ENCODE measurements at places on chromosomes 12 and 14.

DNA sequence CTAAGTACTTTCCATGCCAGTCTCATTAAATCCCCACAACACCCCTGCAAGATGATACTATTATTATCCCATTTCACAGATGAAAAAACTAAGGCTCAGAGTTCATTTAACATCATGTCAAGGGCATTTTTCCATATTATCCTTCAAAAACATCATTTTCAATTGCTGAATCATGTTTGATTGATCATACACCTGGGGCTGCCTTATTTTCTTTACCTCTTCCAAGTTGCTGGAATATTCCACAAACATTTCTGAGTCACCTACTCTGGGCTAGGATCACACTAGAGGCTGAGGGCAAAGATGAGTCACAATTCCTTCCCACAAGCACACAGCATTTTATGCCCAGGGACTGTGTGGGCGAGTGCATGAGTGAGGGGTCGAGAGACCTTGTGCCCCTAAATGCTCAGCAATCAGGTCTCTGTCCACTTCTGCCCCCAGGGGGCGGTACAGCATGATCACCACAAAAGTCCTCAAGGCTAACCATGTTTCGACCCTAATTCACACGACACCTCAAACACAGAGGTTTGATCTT lies 14.1 kb upstream of the TMEM119 start:
- peak; percentile 48 for DNase-seq

DNA sequence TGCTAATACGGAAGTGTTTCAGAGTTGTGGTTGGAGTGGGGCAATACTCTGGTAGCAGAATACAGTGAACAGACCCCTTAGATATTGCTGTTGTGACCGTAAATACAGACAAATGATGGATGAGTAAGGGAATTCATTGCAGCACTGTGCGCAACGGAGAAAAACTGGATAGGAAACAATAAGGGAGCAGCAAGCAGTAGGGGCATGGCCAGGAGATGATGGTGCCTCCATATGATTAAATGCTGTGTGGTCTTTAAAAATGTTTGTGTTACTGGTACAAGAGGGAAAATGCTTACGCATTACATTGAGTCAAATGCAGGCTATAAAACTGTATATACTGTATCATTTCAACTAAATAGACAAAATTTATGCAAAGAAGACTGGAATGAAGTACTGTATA lies 61.6 kb downstream of the EML1 start:
- DNase-seq, result no peak

- peak; percentile 13 for DNase-seq
Measured at GRCh38 chr12:32331133-32331532, 68.2 kb upstream of the FGD4 start.

DNA sequence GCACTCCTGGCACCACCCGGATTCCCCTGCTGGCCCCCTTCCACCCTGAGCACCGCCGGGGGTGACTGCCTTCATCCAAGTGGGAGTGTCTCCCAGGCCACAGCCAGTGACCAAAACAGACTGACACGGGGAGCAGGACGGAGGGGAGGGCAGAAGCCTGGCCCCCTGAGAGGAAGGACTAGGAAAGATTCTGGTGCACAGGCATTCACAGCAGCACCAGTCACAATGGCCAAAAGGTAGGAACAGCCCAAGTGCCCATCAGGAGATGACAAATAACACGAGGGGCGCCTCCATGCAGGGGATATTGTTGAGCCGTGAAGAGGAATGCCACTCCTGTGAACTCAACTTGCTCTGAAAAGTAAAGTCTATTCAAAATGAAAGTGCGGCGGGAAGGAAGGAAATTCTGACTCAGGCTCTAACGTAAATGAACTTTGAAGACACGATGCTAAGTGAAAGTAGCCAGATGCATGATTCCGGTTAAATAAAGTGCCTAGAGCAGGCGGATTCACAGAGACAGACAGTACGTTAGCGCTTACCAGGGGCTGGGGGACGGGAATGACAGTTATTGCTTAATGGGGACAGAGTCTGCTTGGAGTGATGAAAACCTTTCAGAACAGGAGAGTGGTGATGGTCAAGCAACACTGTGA lies 146.1 kb upstream of the NCOR2 start:
- no peak for DNase-seq

GRCh38 chr12:92764831-92765230 lies 62.0 kb downstream of the PLEKHG7 start:
- no peak for DNase-seq

DNA sequence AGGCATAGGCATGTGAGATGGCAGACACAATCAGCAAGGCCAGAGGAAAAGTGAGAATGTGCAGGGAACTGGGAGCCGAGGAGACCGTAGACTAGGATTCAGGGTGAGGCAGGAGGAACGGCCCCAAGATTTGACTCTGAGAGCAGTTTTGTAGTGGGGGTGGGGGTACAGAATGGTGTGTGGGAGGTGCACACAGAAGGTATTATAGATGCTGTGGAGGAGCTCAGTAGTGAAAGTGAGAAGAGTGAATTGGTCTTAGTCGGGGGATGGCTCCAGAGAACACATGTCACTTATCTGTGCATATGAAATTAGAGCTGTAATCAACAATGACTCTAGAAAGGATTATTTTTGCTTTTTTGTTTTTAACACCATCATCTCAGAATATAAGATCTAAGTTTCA lies 11.9 kb downstream of the ZNF664 start:
- DNase-seq, result no peak

GRCh38 chr12:123041811-123042655 lies 61.6 kb downstream of the ARL6IP4 start:
- DNase-seq, result no peak

DNA sequence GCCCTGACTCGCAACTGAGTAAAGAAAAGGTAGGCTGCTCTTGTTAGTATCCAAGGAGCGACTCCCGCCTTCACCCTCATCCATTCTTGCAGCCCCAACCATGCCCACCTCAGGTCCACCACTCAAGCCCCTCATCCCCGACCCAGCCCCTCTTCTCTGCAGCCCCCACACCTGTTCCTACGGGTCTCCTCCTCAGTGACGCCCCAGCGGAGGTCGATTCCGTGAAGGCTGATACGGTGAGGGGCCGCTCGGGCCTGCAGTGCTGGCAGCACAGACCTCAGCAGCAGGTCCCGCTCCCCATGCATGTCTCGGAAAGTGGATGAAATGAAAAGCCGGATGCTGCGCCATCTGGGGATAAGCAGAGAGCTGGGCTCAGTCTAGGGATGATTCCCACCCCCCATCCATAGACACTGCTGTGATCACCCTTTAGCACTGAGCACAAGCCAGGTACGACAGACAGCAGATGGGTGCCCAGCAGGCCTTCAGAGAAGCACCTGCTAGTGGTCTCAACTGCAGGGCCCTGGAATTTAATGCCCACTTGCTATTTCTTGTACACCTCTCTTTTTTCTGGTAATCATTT lies 26.9 kb downstream of the TEP1 start:
- DNase-seq, result no peak

DNA sequence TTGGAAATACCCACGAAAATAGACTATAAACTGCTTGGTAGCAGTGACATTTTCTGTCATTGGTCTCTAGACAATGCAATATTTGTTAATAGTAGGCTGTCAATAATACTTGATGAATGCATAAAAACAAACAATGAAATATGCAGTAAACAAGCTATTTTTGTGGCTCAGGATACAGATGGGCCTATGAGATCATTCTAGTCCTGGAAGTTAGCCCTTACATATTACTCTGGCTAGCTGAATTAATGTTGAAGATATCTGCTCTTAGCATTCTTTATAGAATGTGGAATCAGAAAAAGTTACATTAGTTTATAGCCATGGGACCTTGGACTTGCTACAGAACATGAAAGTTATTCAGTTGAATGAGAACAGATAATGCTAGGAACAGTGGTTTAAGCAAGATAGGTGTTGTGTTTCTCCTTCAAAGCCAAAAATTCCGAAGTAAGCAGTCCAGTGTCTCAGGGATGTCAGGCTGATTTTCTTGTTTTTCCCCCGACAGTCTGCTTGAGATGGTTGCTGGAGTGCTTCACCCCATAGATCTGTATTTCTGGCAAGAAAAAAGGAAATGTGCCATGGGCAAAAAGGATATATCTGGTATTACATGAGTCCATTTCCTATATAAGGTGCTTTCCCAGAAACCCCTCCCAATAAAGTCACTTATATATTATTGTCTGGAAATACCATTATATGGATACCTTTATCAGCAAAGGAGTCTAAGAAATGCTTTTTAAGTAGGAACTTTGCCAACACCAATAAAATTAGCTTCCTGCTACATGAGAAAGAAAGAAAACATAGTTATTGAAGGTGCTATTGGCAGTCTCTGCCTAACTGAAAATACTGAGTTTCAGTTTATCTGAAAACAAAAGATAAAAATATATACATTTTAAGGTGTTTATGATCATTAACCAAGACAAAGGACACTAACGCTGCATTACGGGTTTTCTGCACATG lies 619.4 kb upstream of the ATP2B1 start:
- DNase-seq, result no peak

DNA sequence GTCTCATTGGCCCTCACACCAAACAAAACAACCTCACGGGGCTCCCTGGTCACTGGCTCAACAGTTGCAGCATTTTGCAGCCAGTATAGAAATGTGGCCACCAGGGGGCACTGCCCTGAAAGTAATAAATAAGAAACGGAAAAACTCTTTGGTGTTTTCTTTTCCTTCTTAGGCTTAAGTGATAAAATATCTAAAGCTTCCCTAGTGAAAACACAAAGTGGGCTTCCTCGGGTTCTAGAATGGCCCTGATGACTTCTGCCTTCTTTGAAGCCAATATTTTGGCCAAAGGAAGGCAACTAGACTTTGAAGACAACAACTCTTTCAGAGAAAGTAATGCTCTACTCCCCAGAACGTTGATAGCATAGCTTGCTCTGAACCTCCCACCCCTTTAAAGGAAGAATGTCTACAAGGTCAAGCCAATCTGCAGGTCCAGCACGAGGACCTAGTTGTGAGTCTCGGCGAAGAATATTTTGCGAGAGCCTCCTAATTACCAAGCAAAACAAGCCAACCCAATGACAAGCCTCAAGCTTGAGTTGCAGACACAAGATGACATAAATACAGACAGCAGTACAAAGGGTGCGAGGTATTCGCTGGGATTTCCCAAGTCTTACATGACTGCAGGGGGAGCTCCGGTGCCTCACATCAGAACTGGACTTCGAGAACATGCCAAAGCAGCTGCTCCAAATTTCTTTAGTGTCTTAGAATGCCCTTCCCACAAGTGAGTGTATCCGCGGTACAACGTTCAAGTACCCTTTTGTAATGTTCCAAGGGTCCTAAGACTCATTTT lies 2.6 kb downstream of the ITPK1 start:
- DNase-seq, result peak; percentile 63

DNA sequence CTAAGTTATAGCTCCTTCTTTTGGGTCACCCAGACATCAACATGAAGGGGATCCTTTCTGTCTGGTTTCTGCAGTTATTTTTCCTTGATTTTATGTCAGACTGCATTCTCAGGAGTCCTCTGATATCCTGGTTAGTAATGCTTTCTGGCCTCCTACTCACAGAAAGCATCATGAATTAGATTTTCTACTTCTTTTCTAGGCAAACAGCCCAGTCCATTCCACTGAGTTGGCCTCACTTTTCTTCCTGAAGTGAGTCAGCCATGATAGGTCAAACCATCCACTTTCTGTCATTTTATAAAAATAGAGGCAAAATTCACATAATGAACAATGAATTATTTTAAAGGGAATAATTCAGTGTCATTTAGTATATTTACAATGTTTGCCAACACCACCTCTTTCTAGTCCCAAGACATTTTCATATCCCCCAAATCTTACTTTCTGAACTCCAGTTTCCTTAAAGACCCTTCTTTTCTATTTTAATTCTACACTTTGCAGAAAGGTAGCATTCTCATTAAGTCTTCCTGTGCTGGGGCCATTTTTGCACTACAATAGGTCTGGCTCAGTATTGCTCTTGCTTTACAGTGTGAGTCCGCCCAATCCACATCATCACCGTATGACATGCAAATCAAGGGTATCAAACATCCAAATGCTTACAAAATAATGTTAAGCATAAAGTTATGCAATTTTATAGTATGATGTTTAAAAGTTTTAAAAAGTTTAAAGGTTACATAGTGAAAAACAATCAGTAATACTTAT lies 95.1 kb downstream of the UNC79 start:
- DNase-seq, result no peak

DNA sequence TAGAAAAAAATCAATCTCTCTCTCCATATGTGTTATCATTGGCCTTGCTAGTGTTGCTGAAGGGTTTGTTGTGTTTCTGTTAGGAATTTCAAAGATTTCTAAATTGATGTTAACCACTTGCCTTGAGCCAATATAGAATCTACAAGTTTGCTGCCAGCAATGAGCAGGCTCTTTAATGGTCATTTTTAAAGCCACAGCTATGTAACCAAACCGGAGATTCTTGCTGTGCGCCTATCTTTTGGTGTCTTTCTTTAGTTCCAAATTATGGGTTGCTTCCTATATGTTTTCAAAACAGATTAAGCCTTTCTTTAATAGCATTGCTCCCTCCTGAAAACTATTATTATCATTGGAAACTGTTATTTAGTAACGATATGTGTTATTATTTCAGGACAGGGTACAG lies 545.7 kb downstream of the DIO2 start:
- DNase-seq, result no peak

DNA sequence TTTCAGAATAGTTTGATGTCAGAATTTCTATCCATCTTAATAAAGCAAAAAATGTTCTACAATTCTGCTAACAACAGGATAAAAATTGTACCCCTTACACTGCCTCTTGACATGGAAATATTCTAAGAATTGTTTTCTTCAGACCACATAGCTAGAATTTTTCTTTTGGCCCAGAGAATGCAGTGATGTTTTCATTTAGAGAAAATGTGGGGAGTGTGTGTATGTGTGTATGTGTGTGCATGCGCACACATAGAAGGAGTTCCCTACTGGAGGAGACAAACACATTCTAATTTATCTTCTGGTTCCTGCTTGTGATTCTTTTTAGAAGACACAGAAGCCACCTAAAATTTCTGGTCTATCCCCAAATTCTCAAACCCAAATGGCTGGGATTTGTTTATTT lies 1145.7 kb downstream of the VRK1 start:
- DNase-seq, result no peak

- DNase-seq, result no peak
Measured at GRCh38 chr14:99704037-99704436, 19.9 kb downstream of the CYP46A1 start.

DNA sequence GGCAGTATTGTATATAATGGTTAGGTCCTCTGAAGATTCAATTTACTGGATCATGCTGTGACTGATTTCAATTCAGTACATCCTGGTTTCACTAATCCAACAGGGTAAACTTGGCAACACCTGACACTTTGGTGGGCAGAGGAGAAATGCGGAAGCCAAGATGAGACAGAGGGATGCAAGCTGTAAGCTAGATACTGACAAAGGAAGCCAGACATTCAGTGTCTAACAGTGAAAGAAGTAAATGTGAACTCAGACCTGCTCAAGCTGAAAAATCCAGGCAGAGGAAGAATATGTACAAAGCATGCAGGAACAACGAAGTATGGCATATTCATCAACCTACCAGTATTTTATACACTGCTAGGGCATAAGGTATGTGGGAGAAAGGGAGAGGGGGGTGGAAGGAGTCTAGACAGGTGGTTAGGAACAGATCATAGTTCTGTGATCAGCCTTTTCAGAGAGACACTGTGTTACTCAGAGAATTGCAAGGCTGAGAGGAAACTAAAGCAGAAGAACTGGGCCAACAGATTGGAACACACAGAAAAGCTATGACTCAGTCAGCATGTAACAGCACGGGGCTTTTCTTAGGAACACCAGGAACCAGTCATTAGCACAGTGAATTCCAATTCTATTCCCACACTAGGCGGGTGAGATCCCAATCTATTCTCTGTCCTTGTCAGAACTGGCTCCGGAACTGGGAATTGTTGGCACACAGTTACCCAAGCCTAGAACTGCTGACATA lies 40.3 kb downstream of the NELL2 start:
- DNase-seq, result no peak

- no peak for DNase-seq
Measured at GRCh38 chr12:122845041-122845864, 10.0 kb downstream of the HIP1R start.

- DNase-seq, result no peak
Measured at GRCh38 chr12:90989686-90990111, 15.1 kb downstream of the EPYC start.

Data from HuH-7 (cell line).